ENCODE measurements at places on chromosomes 1 and 21. TPM values are rescaled to one million over a fixed set of nuclear protein-coding genes. Genes with fewer than 3 reads are reported as not detected.

EXO5 gene
- 8.7 TPM for total RNA-seq

GABPA gene
- total RNA-seq = 25.2 TPM

HSD3B1 gene
- total RNA-seq = not detected

GIPC2 gene
- 0.09 TPM for total RNA-seq

ADAMTS4 gene
- 1.4 TPM for total RNA-seq

GNG4 gene
- total RNA-seq = not detected

KCNE1 gene
- 0.17 TPM for total RNA-seq

Data from bronchial smooth muscle cell (primary cell).